ENCODE measurements at places on chromosomes 16 and 17. TPM values are rescaled to one million over a fixed set of nuclear protein-coding genes. Genes with fewer than 3 reads are reported as not detected.

DNA sequence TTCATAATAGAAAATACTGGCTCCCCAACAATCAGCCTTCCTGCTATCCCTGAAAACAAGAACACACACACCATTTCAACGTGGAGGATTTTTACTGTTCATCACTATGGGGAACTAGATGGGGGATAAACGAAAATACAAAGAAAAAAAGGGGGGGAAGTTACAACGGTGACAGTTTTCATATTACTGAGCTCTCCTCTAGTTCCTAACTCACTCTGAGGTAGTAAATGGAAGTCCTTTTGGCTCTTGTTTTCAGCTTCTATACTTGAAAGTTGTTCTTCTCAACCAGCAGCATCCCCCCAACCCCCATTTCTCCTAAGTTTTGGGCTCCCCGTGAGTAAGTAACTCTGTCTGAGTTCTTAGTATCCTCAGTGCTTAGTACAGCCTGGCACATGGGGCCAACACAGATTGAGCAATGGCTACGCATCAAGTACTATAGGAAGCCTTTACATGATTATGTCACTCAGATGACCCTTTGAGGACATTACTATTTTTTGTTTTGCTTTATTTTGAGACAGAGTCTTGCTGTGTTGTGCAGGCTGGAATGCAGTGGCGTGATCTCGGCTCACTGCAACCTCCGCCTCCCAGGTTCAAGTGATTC, 4.2 kb upstream of the CORO7 start:
- no peak for DNase-seq
- H3K27ac ChIP-seq, result no peak overlapping the region
- peaks cover 4% of the 10 kb centered on the region for H3K4me1 ChIP-seq
- no peak overlapping the region for H3K4me3 ChIP-seq
- H3K27me3 ChIP-seq, result no peaks in the 10 kb centered on the region

DNA sequence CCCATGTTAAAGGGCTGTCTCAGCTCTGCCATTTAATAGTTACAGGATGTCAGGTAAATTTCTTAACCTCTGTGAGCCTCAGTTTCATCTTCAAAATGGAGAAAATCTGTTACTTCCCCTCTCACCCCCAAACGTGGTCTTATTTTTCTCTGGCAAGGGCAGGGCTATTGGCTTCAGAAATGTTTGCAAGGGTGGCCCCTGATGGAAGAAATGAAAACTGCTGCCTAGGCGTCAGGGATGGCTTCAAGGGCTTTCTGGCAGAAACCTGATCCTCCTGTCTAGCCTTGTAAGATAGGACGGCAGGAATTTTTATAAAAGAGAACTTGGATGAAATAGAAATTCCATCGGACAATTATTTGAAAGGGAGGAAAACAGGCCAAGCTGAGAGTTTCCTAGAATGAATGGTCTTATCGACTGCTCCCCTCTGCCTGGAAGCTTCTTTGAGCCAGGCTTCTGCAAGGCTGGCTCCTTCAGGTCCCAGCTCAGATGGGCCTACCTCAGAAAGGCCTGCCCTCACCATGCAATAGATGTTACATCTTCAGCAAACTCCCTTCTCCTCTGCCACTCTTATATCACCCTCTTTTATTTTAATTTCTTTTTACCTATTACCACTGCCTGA, 43.0 kb upstream of the TANGO6 start:
- no peaks in the 10 kb centered on the region for H3K36me3 ChIP-seq
- H3K4me1 ChIP-seq, result no peaks in the 10 kb centered on the region
- peak; percentile 63 for DNase-seq
- H3K27ac ChIP-seq, result no peak overlapping the region

GRCh38 chr17:67245694-67246402, 852 bp upstream of the HELZ start:
- H3K4me3 ChIP-seq, result peak overlapping the region; percentile 79
- DNase-seq, result no peak
- peak overlapping the region; percentile 39 for H3K27ac ChIP-seq
- H3K4me1 ChIP-seq, result peaks cover 3% of the 10 kb centered on the region

GRCh38 chr16:3121851-3122467, 9.6 kb downstream of the ZNF205 start:
- H3K27ac ChIP-seq, result no peak overlapping the region
- H3K27me3 ChIP-seq, result no peaks in the 10 kb centered on the region
- no peak overlapping the region for H3K4me3 ChIP-seq
- no peak for DNase-seq
- no peaks in the 10 kb centered on the region for H3K4me1 ChIP-seq

GRCh38 chr17:3690094-3690715, 5.8 kb downstream of the P2RX5 start:
- H3K36me3 ChIP-seq, result no peaks in the 10 kb centered on the region
- H3K27me3 ChIP-seq, result no peaks in the 10 kb centered on the region

- no peaks in the 10 kb centered on the region for H3K4me1 ChIP-seq
- no peaks in the 10 kb centered on the region for H3K36me3 ChIP-seq
- H3K27ac ChIP-seq, result no peak overlapping the region
- no peaks in the 10 kb centered on the region for H3K27me3 ChIP-seq
These were observed 269.7 kb downstream of the CA10 start for GRCh38 chr17:51888816-51889215.

DNA sequence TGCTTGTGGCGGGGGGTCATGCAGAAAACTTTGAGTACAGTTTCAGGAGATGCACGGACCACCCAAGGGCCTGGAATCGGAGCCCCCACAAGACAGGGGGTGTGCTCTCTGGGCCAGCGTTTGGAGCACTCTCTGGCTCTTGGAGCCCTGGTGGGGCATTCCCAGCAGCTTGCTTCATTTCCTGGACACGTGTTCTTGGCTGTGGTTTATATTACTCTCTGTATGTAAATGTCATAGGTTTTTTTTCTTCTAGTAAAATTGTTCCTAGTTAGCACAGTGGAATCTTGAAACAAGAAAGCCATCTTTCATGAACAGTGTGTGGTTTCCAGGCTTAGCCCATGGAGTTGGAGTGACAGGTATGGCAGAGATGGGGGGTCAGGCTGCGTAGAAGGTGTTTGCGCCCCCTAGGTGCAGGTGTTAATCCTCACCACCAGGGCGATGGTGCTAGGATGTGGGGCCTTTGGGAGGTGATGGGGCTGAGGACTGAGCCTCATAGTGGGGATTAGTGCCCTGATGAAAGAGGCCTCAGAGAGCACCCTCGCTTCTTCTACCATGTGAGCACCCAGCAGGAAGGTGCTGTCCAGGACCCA, 79.8 kb downstream of the JPH3 start:
- no peaks in the 10 kb centered on the region for H3K36me3 ChIP-seq
- no peak overlapping the region for H3K4me3 ChIP-seq
- DNase-seq, result no peak

GRCh38 chr17:8015236-8015956, 13.0 kb downstream of the GUCY2D start:
- no peaks in the 10 kb centered on the region for H3K4me1 ChIP-seq
- H3K27me3 ChIP-seq, result no peaks in the 10 kb centered on the region
- DNase-seq, result no peak
- H3K27ac ChIP-seq, result no peak overlapping the region
- H3K4me3 ChIP-seq, result no peak overlapping the region

DNA sequence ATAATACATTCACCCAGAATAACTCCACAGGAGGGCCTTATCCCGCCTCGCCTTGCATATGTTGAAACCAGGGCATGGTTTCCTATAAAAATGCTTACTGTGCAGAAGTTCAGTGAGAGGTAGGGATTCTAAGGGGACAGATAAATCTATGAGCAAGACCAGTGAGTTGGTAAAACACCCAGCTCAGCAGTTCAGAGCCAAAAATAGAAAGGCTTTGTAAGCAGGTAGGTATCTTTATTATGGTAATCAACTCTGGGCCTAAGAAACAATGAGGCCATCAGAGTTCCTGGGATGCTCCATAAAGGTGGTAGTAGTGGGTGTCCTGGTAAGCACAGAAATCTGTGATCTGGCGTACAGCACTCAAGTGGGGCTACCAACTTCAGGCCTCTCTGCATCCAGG, 549.4 kb upstream of the CDH5 start:
- no peaks in the 10 kb centered on the region for H3K4me1 ChIP-seq
- no peaks in the 10 kb centered on the region for H3K36me3 ChIP-seq
- H3K4me3 ChIP-seq, result no peak overlapping the region
- no peak for DNase-seq
- H3K27ac ChIP-seq, result no peak overlapping the region

DNA sequence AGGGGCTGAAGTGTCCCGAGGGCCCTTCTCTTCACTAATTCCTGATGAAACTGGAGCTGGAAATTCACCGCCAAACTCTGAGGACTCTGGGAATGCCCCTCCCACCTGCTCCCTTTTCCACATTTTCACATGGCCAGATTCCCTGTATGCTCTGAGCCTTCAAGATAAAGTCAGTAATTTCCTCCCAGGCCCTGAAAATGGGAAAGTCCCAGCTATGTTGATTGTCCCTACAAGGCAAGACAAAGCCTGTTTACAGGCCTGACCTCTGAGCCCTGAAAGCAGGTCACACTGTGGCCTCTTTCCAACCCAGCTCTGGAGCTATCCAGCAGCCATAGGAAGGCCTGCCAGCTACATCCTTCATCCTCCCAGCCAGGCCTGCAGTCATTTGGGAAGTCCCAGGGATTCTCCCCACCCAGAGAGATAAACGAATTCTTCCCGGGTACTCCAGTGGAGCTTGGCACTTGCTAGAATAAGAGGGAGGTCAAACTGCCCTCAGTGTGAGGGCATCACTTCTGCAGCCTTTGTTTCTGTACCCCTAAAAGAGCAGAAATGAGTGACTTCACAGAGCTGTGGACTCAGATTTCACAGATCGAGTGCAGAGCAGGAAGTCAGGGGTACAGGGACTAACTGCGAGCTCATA, 19.6 kb upstream of the CCL2 start:
- H3K36me3 ChIP-seq, result no peaks in the 10 kb centered on the region
- H3K4me1 ChIP-seq, result peaks cover 36% of the 10 kb centered on the region
- H3K27ac ChIP-seq, result peak overlapping the region; percentile 78

DNA sequence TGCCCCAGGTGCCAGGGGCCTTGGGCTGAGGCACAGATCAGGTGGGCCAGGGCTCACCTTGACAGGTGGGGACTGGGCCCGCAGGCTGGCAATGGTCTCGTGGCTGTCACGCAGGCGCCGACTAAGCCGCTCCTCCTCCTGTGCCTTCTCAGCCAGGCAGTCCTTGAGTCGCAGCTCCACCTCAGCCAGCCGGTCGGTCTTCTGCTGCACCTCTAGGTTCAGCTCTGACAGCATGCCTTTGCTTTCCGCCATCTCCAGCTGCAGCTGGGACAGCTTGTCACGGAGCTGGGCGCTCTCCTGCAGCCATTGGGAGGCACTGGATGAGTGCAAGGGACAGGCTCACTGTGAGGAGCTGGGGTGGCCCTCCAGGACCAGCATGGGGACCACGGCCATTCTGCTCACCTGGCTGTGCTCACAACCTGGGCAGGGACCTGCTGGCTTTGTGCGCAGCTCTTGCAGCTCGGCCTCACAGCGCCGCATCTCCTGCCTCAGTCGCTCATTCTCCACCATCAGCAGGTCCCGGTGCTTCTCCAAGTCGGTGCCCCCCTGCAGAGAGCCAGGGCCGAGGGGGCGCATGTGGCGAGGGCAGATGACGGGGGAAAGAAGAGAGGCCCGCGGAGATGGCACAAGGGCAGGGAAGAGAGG, 31.0 kb downstream of the KIFC3 start:
- H3K36me3 ChIP-seq, result no peaks in the 10 kb centered on the region
- no peak overlapping the region for H3K27ac ChIP-seq

- H3K4me3 ChIP-seq, result no peak overlapping the region
- no peaks in the 10 kb centered on the region for H3K27me3 ChIP-seq
- no peaks in the 10 kb centered on the region for H3K36me3 ChIP-seq
These were observed 14.0 kb upstream of the DPEP1 start for GRCh38 chr16:89599451-89599858.

DNA sequence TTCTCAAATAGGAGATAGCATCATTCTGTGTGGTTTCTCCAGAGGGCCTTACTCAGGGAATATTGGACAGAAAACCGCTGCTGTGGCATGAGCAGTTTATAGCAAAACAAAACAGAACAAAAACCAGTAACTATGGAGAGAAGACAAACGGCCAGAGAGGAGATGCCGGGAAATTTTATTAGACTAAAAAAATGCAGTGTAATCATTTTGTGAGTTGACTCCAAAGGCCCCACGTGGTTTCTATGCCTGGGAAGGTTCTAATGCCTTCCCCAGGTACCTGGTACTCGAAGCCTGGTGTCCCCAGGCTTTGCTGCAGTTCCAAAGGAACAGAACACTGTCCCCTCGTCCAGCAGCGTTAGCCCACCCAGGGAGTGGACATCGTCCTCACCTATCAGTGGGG, 12.9 kb upstream of the CACNG5 start:
- H3K27me3 ChIP-seq, result no peaks in the 10 kb centered on the region
- DNase-seq, result no peak
- no peaks in the 10 kb centered on the region for H3K4me1 ChIP-seq
- no peak overlapping the region for H3K4me3 ChIP-seq

DNA sequence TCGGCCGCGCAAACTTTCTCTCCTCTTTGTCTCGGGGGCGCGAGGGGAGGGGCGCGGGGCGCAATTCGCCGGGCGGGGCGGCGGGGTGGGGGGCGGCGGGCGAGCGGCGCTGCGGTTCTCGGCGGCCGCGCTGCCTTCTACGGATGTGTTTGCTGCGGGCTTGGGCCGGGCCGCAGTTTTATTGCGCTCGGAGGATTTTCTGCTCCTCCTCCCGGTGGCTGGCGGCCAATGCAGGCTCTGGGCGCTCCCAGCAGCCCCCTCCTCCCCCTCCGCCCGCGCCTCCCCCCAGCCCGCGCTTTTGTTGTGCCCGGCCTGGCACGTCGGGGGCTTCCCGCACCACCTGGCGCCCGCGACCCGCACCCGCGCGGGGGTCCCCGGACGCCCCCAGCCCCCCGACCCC, at the start of gene TIMP2:
TIMP2 (minus strand) TSS at position 154 of the 400 bp plus-strand sequence. CDS start 299 bp downstream, outside the sequence.
- H3K4me3 ChIP-seq, result peak within 1 kb of the TSS; percentile 50
- H3K4me1 ChIP-seq, result peaks cover 25% of the 10 kb centered on the region
- H3K27ac ChIP-seq, result peak within 1 kb of the TSS; percentile 69

DNA sequence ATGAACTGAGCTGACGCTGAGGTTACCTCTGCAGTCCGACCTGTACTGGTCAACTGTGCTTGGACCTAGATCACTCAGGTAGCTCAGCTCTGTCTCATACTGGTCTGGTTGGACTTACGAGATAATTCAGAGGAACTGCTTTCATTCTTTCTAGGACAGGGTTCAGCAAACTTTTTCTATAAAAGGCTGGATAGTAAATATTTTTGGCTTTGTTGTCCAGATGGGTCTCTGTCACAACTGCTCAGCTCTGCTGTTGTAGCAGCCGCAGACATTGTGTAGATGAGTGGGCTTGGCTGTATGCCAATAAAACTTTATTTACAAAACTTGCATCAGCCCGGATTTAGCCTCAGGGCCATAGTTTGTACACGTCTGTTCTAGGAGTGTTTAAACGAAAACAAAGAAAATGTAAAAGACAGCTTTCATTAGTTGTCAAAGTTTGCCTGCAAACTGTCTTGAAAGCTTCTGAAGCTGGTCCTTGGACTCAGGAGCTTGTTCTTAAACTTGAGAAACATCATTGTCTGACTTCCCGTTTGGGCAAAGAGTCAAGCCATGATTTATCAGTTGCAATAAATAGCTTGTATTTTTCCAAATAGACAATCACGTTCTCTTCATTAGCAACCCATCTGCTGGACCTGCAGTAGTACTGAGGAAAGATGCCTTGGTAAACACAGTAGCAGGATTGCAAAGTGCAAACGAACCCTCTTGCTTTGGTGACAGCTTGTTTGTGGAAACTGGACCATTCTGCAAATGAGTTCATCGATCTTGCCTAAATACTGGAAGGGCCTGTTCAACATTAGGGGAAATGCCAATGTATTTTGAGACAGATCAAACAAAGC, 253.4 kb downstream of the SNX29 start:
- DNase-seq, result no peak
- no peak overlapping the region for H3K4me3 ChIP-seq
- H3K36me3 ChIP-seq, result no peaks in the 10 kb centered on the region

Gene TNP2
- not detected for total RNA-seq

Gene ZNF19
- 2.5 TPM for total RNA-seq

Gene FAM171A2
- 7.6 TPM for total RNA-seq

Gene KRTAP3-2
- not detected for total RNA-seq

Gene ASPHD1
- 87.0 TPM for total RNA-seq

Gene FOXO3B
- 4.2 TPM for total RNA-seq

Gene APOBR
- total RNA-seq, result 0.13 TPM

Gene IRX3
- 7.0 TPM for total RNA-seq

Gene WFDC1
- not detected for total RNA-seq

Gene NPW
- total RNA-seq, result 15.3 TPM

Gene ZFP90
- total RNA-seq, result 16.8 TPM

Measured in Panc1 (cell line).